ENCODE measurements at places on chromosomes 1 and 21.

- DNase-seq, result no peak
Measured at GRCh38 chr1:156638189-156638985, 3.5 kb upstream of the BCAN start.

- no peak for DNase-seq
Measured at GRCh38 chr1:14759843-14760242, 161.4 kb downstream of the KAZN start.

- no peak for DNase-seq
Measured at GRCh38 chr1:154276797-154277196, 4.4 kb downstream of the HAX1 start.

GRCh38 chr1:200134116-200134515 is 106.6 kb downstream of the NR5A2 start:
- no peak for DNase-seq

DNA sequence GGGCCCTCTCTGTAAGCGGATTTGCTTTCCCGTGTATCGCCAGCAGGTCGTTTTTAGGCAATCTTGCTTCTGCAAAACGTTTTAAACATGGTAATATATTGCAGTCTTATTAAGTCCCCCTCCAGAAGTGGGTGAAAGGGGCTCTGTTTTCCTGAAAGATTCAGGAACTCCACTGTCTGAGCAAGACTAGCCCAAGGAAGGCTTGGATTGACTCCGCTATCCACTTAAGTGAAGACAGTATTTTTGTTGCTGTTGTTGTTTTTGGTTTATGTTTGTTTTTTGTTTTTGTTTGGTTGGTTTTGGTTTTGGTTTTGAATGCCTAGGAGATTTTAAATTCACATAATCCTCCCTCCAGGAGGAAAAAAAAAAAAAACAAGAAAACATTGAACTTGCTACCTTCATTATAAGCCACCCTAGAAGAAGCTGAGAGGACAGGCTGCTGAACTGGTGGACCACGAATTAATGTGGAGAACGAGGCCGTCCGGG is 29.1 kb upstream of the NFIA start:
- no peak for DNase-seq
